Activated naive CD4-positive, alpha-beta T cell treated with Interleukin-2 at 50 U/mL for 16 hours (primary cell): ENCODE measurements at places on chromosomes 3 and 15.

DNA sequence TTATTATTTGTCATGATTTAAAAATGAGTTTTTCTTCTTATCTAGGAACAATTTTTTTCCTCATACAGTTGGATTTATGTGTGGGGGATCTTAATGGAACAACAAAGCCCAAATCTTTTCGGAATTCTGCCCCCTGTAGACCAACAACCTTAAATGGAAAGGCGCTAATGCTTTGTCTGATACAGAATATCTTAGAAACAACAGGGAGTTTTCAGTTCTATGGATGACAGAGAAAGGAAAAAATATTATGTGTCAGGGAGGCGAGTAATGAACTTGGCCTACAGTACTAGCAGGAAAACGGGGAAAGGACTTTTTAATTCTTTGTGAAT, 592 bp downstream of the MOBP start:
- DNase-seq = no peak

- DNase-seq = no peak
These were observed 112.9 kb downstream of the SEC22A start for GRCh38 chr3:123314359-123315270.

DNA sequence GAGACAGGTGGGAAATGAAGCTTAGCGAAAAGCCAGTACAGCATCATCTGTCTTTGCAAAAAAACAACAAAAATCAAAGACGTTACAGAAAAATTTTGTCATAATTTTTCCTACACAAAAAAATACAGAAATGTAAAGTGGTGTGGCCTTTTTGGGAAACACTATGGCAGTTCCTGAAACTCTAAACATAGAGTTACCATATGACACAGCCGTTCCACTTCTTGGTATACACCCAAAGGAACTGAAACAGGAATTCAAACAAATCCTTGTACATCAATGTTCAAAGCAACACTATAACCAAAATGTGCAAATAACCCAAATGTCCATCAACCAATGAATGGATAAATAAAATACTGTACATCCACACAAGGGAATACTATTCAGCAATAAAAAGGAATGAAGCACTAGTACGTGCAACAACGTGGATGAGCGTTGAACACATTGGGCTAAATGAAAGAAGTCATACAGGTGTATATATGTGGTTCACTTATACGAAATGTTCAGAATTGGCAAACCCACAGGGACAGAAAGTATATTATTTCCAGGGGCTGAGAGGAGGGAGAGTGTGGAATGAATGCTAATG, 46.8 kb downstream of the GLB1 start:
- DNase-seq = no peak

DNA sequence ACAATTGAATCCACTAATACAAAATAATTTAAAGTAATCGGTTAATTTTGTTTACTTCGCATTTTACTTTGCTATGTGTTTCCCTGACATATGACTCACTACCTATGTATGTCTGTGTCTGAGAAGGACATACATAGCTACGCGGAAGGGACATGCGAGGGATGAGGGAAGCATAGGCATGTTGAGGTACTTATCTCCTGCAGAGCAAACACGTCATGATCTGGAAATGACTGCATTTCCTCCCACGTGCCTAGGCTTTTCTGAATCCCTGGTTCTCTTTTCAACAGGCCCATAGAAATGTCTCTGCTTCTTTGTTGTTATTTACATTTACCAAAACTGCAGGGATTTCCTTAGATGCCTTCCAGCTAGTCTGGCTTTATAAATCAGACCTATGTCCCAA, 27.5 kb downstream of the ALCAM start:
- no peak for DNase-seq

GRCh38 chr3:38382506-38383080, 36.0 kb downstream of the XYLB start:
- no peak for DNase-seq
